Activated CD8-positive, alpha-beta T cell treated with anti-CD3 and anti-CD28 coated beads for 36 hours (primary cell): ENCODE measurements at places on chromosomes 2 and 18. TPM values are rescaled to one million over a fixed set of nuclear protein-coding genes. Genes with fewer than 3 reads are reported as not detected.

DNA sequence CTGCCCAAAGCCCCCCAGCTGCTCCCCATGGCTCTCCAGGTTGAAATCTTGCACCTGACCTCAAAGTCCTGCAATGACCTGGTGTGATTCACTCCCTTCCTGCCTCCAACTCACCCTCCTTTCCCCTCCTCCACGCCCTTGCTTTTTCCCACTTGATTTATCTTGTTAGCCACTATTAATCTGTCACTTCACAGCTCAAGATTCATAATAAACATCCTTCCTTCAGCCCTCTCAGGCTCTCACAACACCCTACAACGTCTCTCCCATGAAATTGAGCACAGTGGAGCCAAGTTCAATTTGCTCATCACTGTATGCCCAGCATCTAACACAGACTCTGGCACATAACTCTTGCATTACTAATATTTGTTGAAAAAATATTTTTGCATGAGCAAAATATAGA, 85.6 kb upstream of the SLC35G4 start:
- no peak for DNase-seq

GRCh38 chr2:816278-816677, 134.4 kb upstream of the SNTG2 start:
- no peak for DNase-seq

The ICA1L gene
- 8.0 TPM for total RNA-seq

The DCC gene
- not detected for total RNA-seq

The POTEC gene
- not detected for total RNA-seq
